ENCODE measurements at places on chromosomes 6 and 20.
A peak's percentile ranks its signal among the peaks of the same experiment; 100 is the strongest.

- H3K4me3 ChIP-seq, result no peak overlapping the region
- no peak overlapping the region for H3K27ac ChIP-seq
- DNase-seq, result no peak
- H3K27me3 ChIP-seq, result no peaks in the 10 kb centered on the region
Observed at GRCh38 chr20:63463400-63464288, 8.8 kb downstream of the KCNQ2 start.

DNA sequence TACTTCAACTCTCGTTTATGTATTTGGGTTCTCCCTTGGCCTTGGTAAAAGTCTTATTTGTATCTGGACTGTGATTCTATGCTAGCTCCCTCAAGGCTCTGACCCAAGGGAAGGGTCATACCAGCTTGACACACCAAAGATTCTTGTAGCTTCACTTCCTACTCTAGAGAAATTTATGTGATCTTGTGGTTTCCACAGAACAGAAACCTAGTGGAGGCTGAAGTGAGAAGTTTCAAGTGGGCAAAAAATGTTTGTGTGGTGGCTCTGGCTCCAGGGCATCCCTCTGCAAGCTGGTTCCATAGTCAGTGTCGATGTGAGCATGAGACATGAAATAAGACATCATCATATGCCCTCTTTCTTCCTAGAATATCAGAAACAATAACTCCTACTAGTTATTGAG is 48.1 kb upstream of the TNFRSF21 start:
- H3K36me3 ChIP-seq, result no peaks in the 10 kb centered on the region
- no peak overlapping the region for H3K4me3 ChIP-seq
- H3K27me3 ChIP-seq, result no peaks in the 10 kb centered on the region
- no peaks in the 10 kb centered on the region for H3K4me1 ChIP-seq
- no peak for DNase-seq
- H3K27ac ChIP-seq, result no peak overlapping the region

GRCh38 chr6:7142228-7142801 is 34.6 kb downstream of the RREB1 start:
- no peak overlapping the region for H3K4me3 ChIP-seq
- DNase-seq, result no peak
- H3K27ac ChIP-seq, result peak overlapping the region; percentile 97
- H3K4me1 ChIP-seq, result peaks cover 89% of the 10 kb centered on the region

GRCh38 chr20:10922941-10923340 is 249.1 kb upstream of the JAG1 start:
- H3K27me3 ChIP-seq, result no peaks in the 10 kb centered on the region
- no peak overlapping the region for H3K4me3 ChIP-seq
- no peaks in the 10 kb centered on the region for H3K36me3 ChIP-seq
- peaks cover 5% of the 10 kb centered on the region for H3K4me1 ChIP-seq
- no peak overlapping the region for H3K27ac ChIP-seq
- no peak for DNase-seq

DNA sequence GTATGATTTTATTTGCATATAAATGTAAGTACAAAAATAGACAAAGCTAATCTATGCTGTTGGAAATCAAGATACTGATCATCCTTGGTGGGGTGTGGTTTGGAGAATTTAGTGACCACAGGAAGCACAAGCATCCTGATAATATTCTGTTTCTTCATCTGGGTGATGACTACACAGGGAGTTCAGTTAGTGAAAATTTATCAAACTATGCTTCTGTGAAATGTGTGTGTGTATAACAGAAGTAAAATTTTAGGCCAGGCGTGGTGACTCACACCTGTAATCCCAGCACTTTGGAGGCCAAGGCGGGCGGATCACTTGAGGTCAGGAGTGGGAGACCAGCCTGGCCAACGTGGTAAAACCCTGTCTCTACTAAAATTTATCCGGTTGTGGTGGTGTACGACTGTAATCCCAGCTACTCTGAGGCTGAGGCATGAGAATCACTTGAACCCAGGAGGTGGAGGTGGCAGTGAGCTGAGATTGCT is 20.6 kb downstream of the ENPP3 start:
- H3K4me1 ChIP-seq, result no peaks in the 10 kb centered on the region
- H3K27ac ChIP-seq, result no peak overlapping the region
- no peak overlapping the region for H3K4me3 ChIP-seq
- no peaks in the 10 kb centered on the region for H3K36me3 ChIP-seq
- DNase-seq, result no peak

DNA sequence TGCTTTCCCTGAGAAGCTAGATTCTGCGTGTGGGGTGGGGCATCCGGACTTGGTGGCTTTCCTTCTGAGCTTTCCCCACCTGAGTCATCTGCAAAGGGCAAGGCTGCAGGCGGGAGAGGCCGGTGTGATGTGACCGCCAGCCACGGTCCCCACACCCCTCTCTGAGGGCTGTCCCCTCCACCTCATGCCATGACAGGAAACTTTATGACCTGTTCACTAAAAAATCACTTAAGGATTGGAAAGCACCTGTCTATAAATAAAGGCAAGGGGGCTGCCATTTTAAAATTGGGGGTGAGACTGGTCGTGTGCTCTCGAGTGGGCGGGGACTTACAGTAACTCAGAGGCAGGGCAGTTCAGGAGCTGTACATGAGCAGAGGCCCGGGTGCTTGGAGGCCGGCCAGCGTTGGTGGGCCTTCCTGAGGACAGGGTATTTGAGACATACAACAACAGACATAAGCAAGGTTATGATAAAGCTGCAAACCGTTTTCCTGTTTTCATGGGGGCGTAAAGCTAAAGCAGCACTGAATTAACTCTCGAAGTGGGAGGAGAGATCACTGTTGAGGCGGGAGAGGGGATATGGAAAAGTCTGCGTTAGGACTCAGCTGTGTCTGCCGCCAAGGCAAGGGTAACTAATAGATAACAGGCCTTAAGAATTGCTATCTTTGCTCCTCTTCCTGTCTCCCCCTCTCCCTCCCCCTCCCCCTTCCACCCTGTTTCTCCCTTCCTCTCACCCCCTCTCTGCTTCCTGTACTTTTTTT is 16.1 kb upstream of the SERPINB1 start:
- peaks cover 45% of the 10 kb centered on the region for H3K4me1 ChIP-seq
- peak overlapping the region; percentile 4 for H3K4me3 ChIP-seq
- no peak for DNase-seq

DNA sequence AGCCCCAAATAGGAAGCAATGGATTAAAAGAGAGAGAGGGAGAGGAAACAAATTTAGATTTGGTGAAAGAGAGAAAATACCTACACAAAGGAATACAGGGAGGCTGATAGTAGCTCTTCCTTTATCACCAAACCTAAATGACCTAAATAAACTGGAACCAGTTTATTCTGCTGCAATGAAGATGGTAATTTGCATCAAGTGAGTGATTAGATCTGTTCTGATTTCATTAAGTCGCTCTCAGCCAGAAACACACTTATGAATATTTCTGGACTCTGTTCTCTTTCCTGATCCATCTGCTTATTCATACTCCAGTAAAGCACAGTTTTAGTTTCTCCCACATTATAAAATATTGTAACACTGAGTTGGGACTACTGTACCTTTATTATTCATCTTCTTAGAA is 83.4 kb upstream of the BMP5 start:
- no peaks in the 10 kb centered on the region for H3K36me3 ChIP-seq
- no peaks in the 10 kb centered on the region for H3K4me1 ChIP-seq
- H3K27me3 ChIP-seq, result no peaks in the 10 kb centered on the region
- H3K27ac ChIP-seq, result no peak overlapping the region
- no peak for DNase-seq

- no peak overlapping the region for H3K27ac ChIP-seq
- H3K4me1 ChIP-seq, result no peaks in the 10 kb centered on the region
Observed at GRCh38 chr6:7939184-7939863, 28.7 kb upstream of the TXNDC5 start.

- DNase-seq, result no peak
- no peaks in the 10 kb centered on the region for H3K4me1 ChIP-seq
- no peaks in the 10 kb centered on the region for H3K36me3 ChIP-seq
- H3K27me3 ChIP-seq, result no peaks in the 10 kb centered on the region
- no peak overlapping the region for H3K4me3 ChIP-seq
- H3K27ac ChIP-seq, result no peak overlapping the region
Observed at GRCh38 chr6:1868561-1869261, 259.0 kb downstream of the FOXC1 start.

- no peak for DNase-seq
- H3K27ac ChIP-seq, result no peak overlapping the region
- H3K27me3 ChIP-seq, result no peaks in the 10 kb centered on the region
- no peak overlapping the region for H3K4me3 ChIP-seq
- H3K36me3 ChIP-seq, result no peaks in the 10 kb centered on the region
- no peaks in the 10 kb centered on the region for H3K4me1 ChIP-seq
Observed at GRCh38 chr6:90446164-90446563, 140.7 kb downstream of the MAP3K7 start.

- no peaks in the 10 kb centered on the region for H3K27me3 ChIP-seq
- H3K36me3 ChIP-seq, result no peaks in the 10 kb centered on the region
- no peak for DNase-seq
Observed at GRCh38 chr20:12353842-12354241, 436.1 kb downstream of the BTBD3 start.

DNA sequence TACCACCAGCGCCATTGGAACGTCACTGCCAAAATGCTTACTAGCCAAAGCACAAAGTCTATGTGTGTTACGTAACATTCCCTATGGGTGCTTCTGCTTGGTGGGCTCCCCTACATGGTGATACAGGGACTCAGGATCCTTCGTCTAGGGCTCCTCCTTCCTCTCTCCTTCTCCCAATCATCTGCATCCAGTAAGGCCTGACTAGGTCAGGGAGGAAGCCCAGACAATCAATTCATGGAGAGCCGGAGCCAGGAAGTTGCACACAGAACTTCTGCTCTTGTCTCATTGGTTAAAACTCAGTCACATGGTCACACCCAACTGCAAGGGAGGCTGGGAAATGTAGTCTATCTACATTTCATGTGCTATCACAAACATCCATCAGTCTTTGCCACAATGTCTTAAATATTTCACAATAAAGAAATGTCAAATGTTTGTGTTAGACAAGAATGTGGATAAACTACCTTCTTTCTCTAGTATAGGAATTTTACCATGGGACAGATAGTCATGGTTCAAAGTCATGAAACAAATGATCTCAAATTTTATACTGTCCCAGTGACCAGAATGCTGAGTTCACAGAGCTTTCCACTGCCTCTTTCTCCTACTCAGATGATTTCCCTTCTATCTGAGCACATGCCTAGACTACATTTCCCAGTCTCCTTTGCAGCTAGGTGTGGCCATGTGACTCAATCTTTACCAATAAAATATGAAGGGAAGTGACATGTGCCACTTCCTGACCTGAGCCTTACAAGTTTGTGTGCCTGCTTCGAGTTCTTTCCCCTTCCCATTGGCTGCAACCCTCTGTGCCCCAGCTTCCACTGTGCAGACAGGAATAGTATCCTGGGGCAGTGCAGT is 9.3 kb upstream of the KCNK15 start:
- H3K36me3 ChIP-seq, result no peaks in the 10 kb centered on the region
- H3K4me1 ChIP-seq, result no peaks in the 10 kb centered on the region
- no peak overlapping the region for H3K4me3 ChIP-seq
- H3K27ac ChIP-seq, result no peak overlapping the region
- H3K27me3 ChIP-seq, result no peaks in the 10 kb centered on the region

GRCh38 chr20:12925210-12925755 is 83.5 kb upstream of the SPTLC3 start:
- no peaks in the 10 kb centered on the region for H3K36me3 ChIP-seq
- H3K27ac ChIP-seq, result no peak overlapping the region
- no peak for DNase-seq
- H3K4me1 ChIP-seq, result peaks cover 7% of the 10 kb centered on the region
- H3K4me3 ChIP-seq, result peak overlapping the region; percentile 15
- H3K27me3 ChIP-seq, result no peaks in the 10 kb centered on the region

- no peaks in the 10 kb centered on the region for H3K4me1 ChIP-seq
- H3K27ac ChIP-seq, result no peak overlapping the region
- H3K4me3 ChIP-seq, result no peak overlapping the region
Observed at GRCh38 chr6:170402318-170403040, 95.9 kb downstream of the FAM120B start.

DNA sequence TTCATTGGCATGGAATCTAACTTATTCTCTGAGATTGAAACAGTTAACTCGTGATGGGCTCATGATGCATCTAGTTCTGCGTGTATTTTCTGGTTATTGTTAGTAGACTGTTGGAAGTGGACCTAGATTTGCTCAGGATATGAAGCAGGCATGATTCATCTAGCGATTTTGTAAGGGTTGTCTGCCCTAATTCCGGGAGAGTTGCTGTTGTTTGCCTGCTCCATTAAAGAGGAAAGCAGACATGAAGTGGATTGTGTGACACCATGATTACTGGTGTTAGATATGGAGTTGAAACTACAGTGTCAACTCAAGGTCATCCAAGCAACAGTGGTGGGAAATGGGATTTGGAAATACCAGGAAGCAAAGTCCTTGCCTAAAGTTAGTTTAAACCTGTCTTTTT is 41.0 kb downstream of the SOX4 start:
- H3K27ac ChIP-seq, result no peak overlapping the region
- no peak overlapping the region for H3K4me3 ChIP-seq
- no peaks in the 10 kb centered on the region for H3K4me1 ChIP-seq
- no peaks in the 10 kb centered on the region for H3K36me3 ChIP-seq

DNA sequence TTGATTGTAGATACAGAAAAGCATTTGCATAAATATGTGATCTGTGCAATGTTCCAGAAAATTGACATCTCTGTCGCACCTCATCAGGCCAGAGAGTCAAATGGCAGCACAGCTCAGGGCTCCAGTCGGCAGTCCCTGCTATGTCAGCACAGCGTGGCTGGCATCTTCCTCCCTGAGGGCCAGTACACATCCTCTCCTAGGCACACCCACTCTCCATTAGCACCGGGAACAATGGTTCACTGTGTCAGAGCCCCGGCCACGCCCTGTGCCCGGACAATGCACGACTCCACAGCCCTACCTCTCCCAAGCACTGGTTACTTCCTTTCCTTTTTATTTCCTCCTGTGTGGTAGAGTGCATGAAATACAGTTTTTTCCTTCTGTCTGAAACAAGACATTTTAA is 114.9 kb downstream of the FOXC1 start:
- peak overlapping the region; percentile 42 for H3K27ac ChIP-seq
- peaks cover 7% of the 10 kb centered on the region for H3K4me1 ChIP-seq
- no peaks in the 10 kb centered on the region for H3K36me3 ChIP-seq
- no peak overlapping the region for H3K4me3 ChIP-seq
- no peaks in the 10 kb centered on the region for H3K27me3 ChIP-seq
- no peak for DNase-seq
